Tibial nerve (tissue), 4 donors: ENCODE measurements at places on chromosomes 4 and X. TPM values are rescaled to one million over a fixed set of nuclear protein-coding genes. Genes with fewer than 3 reads are reported as not detected.
A peak's percentile ranks its signal among the peaks of the same experiment; 100 is the strongest.

- peaks cover 6% of the 10 kb centered on the region for H3K4me1 ChIP-seq
- H3K27ac ChIP-seq: no peak overlapping the region
- no peak overlapping the region for H3K4me3 ChIP-seq
- no peaks in the 10 kb centered on the region for H3K27me3 ChIP-seq
- H3K36me3 ChIP-seq: no peaks in the 10 kb centered on the region
These were observed 62.9 kb upstream of the FRAS1 start for GRCh38 chr4:77994194-77994721.

DNA sequence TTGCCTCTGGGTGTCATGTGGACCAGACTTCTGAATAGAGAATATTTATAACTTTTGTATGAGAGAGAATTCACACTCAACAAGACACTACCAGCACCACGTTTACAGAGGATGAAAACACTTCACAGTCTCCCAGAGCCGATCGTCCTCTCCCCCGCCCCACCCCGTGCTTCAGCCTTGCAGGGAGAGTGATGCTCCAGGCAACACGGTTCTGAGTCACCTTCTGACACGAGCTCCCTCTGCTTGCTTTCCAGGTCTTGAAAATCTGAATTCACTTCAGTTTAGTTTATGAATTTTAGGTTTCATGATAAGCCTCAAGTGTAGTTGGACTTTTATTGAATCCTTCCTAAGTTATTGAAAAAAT, 59.8 kb downstream of the CPLX1 start:
- H3K36me3 ChIP-seq: peaks cover 24% of the 10 kb centered on the region
- peak overlapping the region; percentile 39 for H3K27ac ChIP-seq
- no peak for DNase-seq
- H3K27me3 ChIP-seq: no peaks in the 10 kb centered on the region

DNA sequence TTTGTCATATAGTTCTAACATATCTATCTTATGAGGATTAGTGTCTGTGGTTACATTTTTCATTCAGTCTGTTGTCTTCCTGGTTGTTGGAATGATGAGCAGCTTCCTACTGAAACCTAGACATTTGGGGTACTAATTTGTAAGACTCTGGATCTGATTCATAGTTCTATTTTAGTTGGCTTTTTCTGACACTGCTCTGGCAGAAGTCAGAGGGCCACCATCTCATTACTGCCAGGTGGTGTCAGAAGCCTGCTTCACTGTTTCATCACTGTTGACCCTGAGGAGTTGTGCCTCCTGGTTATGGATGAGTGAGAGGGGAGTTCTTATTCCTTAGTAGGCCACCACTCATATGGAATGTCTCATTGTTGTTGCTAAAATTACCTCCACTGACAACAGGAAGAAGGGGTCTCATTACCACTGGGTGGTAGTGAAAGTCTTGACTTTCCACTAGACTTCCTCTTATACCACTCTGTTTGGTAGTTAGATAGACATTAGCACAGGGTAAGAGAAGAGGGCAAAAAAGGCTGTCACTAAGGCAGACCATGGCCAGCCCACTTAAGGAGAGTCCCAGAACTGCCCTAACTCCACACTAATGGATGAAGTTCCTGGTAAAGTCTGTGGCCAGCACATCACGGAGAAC, 395.2 kb downstream of the SPOCK3 start:
- no peaks in the 10 kb centered on the region for H3K36me3 ChIP-seq
- no peak overlapping the region for H3K4me3 ChIP-seq
- DNase-seq: no peak
- H3K27me3 ChIP-seq: no peaks in the 10 kb centered on the region
- no peak overlapping the region for H3K27ac ChIP-seq

DNA sequence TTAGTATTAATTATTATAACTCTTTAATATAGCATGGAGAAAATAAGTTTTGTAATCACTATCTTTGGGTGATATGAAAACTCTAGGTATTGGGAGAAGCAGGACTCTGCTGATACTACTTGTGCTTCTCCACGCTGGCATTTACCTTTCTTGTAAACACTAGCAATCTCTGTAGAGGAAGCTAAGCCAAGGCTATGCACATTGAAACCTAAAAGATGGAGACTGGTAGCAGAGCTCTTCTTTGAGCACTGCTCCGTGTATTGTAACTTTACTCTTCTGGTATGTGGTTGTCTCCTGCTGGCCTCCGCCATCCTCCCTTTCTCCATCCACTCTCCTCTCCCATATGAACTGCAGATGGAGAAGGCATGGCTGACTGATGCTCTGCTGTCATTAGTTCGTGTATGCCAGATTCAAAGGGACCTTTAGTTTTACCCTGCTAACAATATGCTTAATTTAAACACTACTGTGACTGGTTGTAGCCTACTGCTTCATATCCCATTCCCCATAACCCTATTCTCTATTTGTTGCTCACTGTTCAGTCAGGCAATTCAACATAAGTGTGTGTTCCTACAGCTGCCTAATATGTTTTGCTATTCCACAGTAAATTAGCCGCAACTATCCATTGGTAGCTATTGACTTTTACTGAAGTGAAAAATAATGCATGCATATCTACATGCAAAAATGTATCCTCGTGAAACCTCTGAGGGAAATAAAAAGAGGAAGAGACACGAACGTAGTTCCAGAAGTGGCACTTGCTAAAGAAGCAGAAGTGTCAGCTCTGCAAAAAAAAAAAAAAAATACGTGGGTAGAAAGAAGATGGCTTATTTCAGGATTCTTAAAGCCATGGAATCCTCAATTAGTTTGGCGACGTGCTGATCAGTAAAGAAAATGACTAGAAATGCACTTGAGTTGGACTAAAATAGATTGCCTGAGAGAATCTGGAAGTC, 55.6 kb upstream of the CCSER1 start:
- no peaks in the 10 kb centered on the region for H3K36me3 ChIP-seq
- no peak overlapping the region for H3K27ac ChIP-seq
- no peak for DNase-seq
- no peaks in the 10 kb centered on the region for H3K27me3 ChIP-seq

Gene ARX
- total RNA-seq: not detected

- DNase-seq: no peak
- peaks cover 19% of the 10 kb centered on the region for H3K27me3 ChIP-seq
- no peaks in the 10 kb centered on the region for H3K4me1 ChIP-seq
These were observed 448 bp upstream of the TBC1D8B start for GRCh38 chrX:106802063-106802387.

GRCh38 chr4:100075056-100075455, 115.2 kb downstream of the DDIT4L start:
- no peaks in the 10 kb centered on the region for H3K36me3 ChIP-seq
- no peak overlapping the region for H3K4me3 ChIP-seq
- no peaks in the 10 kb centered on the region for H3K27me3 ChIP-seq
- H3K27ac ChIP-seq: no peak overlapping the region
- DNase-seq: no peak
